ENCODE measurements at places on chromosomes 1 and 21.

GRCh38 chr21:26020081-26020480 lies 150.5 kb downstream of the APP start:
- no peak for DNase-seq

- no peak for DNase-seq
Measured at GRCh38 chr1:229171934-229172333, 99.0 kb upstream of the RAB4A start.

DNA sequence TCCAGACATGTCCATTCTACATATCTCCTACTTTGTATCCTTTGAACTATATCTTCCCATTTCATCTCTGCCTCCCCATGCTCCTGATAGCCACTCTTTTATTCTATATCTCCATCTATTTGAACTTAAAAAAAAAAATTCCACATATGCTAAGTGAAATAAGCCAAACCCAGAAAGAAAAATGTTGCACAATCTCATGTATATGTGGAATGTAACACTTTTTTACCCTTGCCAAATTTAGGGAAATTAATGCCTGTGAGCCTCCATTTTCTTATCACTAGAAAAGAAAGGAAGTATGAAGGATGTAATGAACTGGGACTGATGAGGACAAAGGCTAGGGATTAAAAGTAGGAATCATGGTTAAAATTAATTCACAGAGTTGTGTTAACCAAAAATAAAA lies 53.5 kb downstream of the RGS13 start:
- DNase-seq, result no peak

DNA sequence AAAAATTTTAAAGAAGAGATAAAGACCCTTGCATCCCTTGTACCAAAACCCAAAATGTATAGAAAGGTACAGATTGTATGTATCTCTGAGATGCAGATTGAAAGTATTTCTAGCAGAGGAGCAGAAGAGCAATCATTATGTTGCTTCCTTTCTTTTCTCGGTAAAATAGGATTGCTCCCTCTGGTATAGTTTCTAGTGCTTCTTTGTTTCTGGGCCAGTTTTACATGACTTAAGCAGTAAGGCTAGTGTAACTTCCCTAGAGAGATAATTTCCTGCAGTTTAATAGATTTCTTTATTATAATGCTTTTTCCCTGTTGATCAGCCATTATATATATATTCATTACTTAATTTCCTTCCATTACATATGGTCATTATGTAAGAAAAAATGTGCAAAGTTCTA lies 496.2 kb upstream of the RGS18 start:
- DNase-seq, result no peak

DNA sequence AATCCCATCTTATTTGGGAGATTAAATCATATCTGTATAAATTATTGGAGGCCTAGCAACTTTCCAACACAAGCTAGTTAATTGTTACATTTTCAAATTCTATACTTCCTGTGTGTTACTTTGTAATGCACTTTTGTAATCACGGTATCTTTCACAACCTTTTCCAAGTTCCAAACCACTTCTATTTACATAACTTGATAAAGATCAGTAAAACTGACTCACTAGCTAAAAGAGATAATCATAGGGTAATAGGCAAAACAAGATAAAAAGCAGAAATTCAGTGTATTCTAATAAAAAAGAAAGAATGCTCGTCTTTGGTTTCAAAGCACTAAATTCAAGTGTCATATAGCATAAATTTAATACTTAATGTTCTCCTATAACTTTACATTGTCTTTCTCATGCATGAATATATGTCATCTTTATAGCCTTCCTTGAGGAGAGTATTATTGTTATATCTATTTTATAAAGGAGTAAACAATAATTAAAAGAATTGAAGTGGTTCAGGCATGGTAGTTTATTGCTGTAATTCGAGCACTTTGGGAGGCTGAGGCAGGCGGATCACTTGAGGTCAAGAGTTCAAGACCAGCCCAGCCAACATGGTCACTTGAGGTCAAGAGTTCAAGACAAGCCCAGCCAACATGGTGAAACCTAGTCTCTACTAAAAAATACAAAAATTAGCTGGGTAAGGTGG lies 66.4 kb downstream of the RGS13 start:
- peak; percentile 34 for DNase-seq

DNA sequence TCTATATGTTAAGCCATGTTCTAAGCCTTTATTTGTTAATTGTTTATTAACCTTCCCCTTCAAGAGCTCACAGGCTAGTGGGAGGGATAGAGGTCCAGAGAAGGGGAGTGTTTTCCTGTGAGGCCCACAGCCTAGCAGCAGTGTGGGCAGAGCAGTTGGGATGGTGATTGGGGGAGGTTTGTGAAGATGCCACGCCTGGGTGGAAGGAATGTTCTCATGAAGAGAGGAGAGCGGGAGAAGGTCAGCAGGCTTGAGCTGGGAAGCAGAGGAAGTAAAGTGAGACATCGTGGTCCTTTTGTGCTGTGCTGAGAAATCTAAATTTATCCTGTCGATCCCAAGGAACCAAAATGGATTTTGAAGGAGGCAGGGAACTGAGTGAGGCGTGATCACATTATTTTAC lies 42.6 kb downstream of the TRAPPC10 start:
- no peak for DNase-seq

DNA sequence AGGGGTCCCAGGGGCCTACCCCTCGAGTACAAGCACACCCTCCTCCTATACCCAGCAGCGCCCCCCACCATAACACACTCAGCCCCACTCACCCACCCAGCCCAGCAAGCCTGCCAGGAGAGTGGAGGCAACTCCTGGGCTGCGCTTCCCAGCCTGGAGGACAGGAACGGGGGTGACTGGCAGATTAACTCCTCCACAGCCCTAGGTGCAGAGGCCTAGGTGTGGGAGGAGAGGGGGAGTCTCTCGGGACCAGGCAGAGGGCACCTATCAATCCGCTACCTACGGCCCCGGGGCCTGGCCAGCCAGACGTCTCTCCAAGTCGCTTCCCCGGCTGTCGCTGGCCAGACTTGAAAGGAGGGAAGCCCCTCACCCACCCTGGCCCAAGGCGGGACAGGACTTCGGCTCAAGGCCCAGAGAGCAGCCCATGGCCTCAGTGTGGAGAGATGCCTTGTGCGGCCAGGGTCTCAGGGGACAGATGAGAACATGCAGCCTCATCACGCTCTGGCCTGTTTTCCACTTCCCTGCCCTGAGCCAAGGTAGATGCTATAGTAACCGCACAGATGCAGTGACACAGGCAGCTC lies 24.9 kb downstream of the MATN1 start:
- no peak for DNase-seq

DNA sequence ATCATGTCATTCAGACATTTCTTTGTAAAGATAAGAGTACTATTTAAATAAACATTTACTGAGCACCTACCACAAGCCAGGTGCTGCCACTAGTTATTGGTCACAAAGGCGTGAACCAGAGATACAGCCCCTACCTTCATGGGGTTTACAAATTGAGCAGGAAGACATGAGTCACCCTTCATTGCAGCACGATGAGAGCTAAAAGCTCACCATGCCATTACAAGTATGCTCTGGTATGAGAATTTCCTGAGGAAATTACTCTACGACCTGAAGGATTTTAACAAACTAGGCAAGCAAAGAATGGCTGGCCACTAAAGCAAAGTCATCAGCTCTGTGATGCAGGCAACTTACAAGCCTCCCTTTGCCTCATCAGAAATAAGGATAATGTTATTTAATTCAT lies 346.8 kb downstream of the BRINP2 start:
- DNase-seq, result no peak

DNA sequence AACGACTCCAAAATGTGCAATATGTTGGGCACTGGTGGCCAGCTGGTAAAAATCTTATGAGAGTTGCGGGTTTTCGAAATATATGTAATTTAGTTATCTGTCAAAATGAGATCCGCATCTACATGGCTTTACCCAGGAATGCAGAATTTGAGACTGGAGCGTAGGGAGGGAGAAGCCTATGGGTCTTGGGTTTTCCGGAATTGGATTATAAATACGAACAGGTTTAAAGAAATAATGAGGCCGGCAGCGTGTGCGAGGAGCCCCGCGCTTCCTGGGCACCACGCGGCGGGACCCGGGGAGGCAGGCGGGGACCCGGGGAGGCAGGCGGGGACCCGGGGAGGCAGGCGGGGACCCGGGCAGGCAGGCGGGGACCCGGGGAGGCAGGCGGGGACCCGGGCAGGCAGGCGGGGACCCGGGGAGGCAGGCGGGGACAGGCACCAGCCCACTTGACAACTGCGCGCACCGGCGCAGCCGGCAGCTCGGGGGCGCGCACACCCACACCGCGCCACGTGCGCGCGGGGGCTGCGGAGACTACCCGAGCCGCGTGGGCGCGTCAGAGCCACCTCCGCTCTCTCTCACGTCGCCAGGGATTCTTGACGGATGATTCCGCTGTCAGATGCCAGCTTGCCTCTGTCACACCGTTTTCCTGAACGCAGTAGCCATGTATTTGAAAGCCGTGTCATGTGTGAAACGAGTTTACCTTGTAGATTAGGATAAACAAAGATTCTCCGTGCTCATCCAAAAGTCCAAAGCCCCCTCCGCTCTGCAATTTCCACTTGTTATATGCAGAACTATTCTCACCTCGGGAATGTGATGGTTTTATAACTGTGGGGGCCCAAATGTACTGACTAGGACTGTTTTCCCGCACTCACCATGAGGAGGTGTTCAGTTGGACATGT lies 54.3 kb upstream of the HNRNPU start:
- DNase-seq, result peak; percentile 24

DNA sequence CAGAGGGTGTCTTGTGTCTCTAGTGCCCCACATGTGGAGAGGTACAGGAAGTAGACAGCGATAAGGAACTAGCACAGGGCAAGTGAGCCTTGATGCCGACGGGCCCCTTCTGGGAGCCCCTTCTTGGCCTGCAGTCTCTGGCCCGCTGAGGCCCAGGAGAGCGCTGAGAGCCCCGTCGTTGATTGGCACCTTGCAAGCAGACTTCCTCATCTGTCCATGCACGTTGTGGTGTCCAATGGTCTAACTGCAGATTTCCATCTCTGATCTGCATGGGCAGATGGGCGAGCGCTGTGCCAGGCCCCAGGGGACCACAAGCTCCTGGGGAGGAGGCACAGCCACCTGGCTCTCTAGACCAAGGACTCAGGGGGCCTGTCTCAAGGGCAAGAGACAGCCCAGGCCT lies 32.4 kb downstream of the PLEKHA6 start:
- DNase-seq, result no peak

- no peak for DNase-seq
Measured at GRCh38 chr1:20125100-20125499, 5.8 kb upstream of the PLA2G2D start.

- DNase-seq, result no peak
Measured at GRCh38 chr1:241972703-241973369, 15.3 kb downstream of the BECN2 start.

- no peak for DNase-seq
Measured at GRCh38 chr1:151166505-151166956, 587 bp downstream of the SCNM1 start.

GRCh38 chr21:46128106-46128932 lies 27.1 kb downstream of the FTCD start:
- DNase-seq, result no peak

GRCh38 chr1:235339746-235340145 lies 11.4 kb downstream of the GGPS1 start:
- no peak for DNase-seq

- DNase-seq, result no peak
Measured at GRCh38 chr1:182649041-182649440, 35.3 kb downstream of the RGS8 start.

- DNase-seq, result peak; percentile 42
Measured at GRCh38 chr1:10415211-10415930, 14.9 kb upstream of the CENPS start.

- no peak for DNase-seq
Measured at GRCh38 chr1:237470712-237471338, 419.9 kb downstream of the ZP4 start.

GRCh38 chr1:228089519-228090380 lies 7.2 kb downstream of the ARF1 start:
- DNase-seq, result no peak

DNA sequence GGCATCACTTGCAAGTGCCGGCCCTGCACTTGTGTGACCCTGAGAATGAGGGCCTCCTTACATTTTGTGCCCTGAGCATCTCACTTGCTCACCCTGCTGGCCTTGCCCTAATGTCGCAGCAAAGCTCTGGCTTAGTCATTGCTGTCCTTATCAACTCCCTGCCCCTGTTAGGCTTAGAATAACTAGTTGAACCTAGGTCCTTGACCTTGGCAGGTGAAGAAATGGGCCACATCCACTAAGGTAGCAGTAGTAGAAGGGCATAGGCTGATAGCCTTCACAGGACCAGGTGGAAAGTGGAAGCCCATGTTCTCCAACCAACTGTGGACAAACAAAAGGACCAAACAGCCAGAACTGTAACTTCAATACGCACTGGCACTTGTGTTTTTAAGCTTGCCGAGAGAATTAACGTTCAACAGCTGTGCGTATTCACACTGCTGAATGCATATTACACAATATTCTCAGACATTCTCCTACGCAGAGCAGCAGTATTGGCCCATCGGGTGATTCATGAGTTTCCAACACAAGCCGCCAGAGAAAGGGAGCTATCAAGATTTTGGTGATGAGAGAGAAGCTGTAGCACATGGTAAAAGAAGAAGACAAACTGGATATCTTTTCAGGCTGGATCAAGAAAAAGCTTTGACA lies 27.7 kb upstream of the PTGFRN start:
- peak; percentile 68 for DNase-seq

DNA sequence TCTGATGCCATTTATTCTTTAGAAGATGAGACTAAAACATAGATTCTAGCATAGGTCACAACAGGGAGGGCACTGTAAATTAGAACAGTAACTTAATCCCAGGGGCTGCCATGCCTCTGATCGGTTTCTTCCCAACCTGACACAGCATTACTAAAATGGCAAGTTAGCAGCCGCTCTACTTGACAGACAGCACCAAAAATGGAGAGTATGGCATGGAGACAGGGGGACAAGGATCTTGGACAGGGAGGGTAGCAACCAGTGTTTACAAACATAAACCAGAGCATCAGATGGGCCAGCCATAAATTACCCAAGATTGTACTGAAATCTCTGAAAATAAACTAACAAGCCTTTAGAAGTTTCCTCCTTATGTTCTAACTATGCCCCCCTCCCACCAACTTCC lies 5.9 kb downstream of the DUSP10 start:
- DNase-seq, result no peak

- no peak for DNase-seq
Measured at GRCh38 chr1:206924592-206925105, 2.9 kb upstream of the FCMR start.

DNA sequence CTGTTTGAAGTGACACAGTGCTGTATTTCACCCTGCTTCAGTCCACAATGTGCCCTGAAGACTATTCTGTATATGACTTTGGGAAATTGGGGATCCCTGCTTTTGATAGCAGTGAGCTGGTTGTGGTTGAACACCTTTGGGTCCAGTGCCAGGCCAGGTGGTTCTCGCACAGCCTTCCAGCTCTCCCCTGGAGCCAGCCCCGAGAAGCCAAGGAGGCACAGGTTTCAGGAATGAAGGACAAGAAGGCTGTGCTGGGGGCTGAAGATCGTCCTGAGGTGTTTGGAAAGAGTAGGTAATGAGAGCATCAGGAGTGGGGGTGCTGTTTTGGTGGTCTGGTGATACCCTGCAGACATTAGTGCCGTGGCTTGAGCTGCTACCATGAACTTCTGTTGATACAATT lies 131.4 kb upstream of the COL6A1 start:
- no peak for DNase-seq

DNA sequence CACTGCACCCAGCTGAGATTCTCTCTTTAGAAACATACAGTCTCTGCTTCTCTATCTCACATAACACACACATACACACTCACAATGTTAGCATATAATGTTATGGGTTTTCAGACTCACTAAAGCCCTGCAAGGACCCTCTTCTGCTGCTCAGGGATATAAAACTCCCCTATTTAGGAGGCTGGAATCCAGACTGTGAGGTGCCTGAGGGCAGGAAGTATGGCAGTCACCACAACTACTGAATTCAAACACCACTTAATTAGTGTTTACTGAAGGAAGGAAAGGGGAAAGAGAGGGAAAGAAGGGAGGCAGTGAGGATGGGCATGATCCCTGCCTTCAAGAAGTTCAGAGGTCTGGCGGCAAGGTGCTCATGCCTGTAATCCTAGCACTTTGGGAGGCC lies 7.8 kb upstream of the CDK18 start:
- no peak for DNase-seq

All from activated CD4-positive, alpha-beta T cell treated with anti-CD3 and anti-CD28 coated beads, Interleukin-2, Interleukin-4, amounts not matched to agents 100 ng/mL and 50 ng/mL, durations not matched to agents 16 hours and 8 hours (primary cell).